ENCODE measurements at places on chromosomes 2 and 18. TPM values are rescaled to one million over a fixed set of nuclear protein-coding genes. Genes with fewer than 3 reads are reported as not detected.

Gene TSPYL6
- total RNA-seq = not detected

GRCh38 chr2:38323623-38324022 is 53.5 kb downstream of the ATL2 start:
- no peaks in the 10 kb centered on the region for H3K27me3 ChIP-seq
- no peak for DNase-seq
- H3K4me1 ChIP-seq = peaks cover 18% of the 10 kb centered on the region
- peaks cover 4% of the 10 kb centered on the region for H3K36me3 ChIP-seq
- no peak overlapping the region for H3K4me3 ChIP-seq

GRCh38 chr2:227513113-227513512 is 41.2 kb downstream of the AGFG1 start:
- no peak overlapping the region for H3K27ac ChIP-seq
- no peak for DNase-seq
- H3K4me1 ChIP-seq = peaks cover 80% of the 10 kb centered on the region

DNA sequence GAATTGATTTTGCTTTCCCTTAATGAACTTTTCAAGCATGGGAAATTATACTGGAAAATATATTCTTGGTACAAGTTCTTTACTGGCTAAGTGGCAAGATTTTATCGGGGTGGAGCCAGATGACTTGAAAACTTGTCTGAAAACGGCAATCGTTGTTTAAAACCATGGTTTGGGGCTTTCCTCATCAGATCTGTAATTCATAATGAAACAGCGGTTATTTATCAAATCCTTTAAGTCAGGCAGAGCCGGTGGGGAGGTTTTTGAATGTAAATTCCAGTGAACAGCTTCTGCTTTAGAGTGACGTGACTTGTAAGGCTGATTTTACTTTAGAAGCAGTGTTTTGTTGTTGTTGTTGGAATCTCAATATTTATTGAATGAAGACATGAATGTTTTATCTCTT is 2.6 kb downstream of the SEC11C start:
- no peak for DNase-seq
- H3K4me3 ChIP-seq = no peak overlapping the region
- H3K36me3 ChIP-seq = no peaks in the 10 kb centered on the region
- no peak overlapping the region for H3K27ac ChIP-seq
- H3K27me3 ChIP-seq = no peaks in the 10 kb centered on the region

DNA sequence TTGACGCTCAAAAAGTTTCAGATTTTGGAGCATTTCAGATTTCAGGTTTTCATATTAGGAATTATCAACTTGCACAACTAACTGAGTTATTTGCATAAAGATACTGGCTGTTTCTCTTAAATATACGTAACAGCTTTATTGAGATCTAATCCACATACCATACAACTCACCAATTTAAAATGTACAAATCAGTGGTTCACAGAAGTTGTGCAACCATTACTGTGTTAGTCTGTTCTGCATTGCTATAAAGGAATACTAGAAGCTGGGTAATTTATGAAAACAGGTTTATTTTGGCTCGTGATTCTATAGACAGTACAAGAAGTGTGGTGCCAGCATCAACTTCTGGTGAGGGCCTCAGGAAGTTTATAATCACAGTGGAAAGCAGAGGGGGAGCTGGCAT is 8.2 kb downstream of the ATIC start:
- H3K4me3 ChIP-seq = no peak overlapping the region
- no peak overlapping the region for H3K27ac ChIP-seq
- no peaks in the 10 kb centered on the region for H3K4me1 ChIP-seq
- no peaks in the 10 kb centered on the region for H3K36me3 ChIP-seq
- H3K27me3 ChIP-seq = no peaks in the 10 kb centered on the region

DNA sequence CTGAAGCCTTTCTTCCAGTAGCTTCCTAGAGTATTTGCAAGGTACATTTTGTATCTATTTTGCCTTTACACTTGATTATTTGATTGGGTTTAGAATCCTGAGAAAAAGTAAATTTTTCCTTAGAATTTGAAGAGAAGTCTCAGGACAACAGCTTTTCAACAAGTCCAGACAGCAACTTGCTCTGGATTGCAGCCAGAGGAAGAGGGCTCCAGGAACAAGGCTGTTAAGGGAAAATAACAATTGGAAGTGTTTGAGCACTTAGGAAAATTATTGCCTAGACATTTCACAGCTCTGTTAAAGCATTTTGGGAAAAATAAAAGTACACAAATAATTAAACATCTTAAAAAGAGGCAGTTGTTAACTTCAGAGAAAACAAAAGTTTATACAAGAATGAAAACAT is 58.3 kb upstream of the RAPGEF4 start:
- H3K27me3 ChIP-seq = no peaks in the 10 kb centered on the region
- no peaks in the 10 kb centered on the region for H3K4me1 ChIP-seq
- H3K27ac ChIP-seq = no peak overlapping the region
- DNase-seq = no peak

DNA sequence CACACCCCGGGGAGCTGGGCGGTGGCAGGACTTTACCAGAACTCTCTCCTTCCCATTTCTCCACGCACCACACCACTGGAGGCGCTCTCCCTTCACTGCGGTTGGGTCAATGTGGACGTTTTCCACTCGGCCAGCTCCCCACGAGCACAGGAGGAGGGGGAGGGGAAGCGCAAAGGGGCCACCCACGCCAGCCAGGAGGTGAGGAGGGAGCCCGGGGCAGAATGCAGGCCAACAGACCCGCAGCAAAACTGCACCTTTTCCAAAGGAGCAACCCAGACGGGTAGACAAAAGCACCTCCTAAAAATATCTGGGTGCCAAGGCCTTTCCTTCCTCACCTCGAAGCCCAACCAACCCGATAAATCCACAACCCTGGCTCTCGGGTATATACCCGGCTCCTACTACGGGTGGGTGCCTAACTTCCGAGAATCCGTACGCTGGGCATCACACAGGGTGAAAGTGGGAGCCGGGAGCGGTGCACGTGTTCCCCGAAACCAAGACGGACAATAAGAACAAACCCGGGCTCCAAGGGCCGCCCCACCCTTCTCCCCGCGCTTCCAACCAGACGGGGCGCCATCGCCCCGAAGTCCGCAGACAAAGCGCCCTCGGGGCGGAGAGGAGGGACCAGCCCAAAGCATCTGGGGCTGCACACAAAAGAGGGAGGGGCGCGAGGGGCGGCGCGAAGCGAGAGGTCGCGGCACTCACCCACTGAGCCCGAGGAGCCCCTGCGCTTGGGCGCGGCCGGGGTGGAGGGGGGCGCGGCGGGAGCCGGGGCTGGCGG is 1.0 kb downstream of the RTN4 start:
- peak overlapping the region; percentile 83 for H3K4me3 ChIP-seq
- H3K27ac ChIP-seq = peak overlapping the region; percentile 90
- no peaks in the 10 kb centered on the region for H3K27me3 ChIP-seq
- DNase-seq = peak; percentile 89

DNA sequence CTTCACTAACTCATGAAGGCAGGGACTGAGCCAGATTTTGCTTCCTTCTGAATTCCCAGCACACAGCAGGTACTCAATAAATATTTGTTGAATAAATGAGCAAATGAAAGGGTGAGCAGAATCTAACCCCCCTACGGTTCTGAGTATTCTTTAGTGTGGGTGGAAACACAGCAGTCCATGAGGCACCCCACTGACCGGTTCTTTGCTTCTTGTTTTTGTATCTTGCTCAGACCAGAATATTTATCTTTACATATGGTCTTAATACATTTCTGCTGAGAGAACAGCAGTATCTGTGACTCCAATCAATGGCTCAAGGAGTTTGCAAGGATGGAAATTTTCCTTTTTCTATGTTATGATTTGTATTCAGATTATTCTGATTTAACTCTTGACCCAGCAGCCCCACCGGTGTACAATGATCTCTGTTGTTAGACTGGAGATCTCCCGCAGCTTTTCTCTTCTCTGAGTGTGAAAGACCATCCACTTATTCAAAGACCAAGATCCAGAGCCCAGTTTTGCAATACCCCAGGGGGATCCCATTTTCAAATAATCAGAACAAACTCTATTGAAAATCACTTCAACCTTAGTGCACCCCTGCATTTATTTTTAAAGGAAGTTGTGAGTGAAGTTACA is 506.5 kb upstream of the TNP1 start:
- peaks cover 10% of the 10 kb centered on the region for H3K4me1 ChIP-seq
- no peaks in the 10 kb centered on the region for H3K27me3 ChIP-seq
- no peaks in the 10 kb centered on the region for H3K36me3 ChIP-seq

DNA sequence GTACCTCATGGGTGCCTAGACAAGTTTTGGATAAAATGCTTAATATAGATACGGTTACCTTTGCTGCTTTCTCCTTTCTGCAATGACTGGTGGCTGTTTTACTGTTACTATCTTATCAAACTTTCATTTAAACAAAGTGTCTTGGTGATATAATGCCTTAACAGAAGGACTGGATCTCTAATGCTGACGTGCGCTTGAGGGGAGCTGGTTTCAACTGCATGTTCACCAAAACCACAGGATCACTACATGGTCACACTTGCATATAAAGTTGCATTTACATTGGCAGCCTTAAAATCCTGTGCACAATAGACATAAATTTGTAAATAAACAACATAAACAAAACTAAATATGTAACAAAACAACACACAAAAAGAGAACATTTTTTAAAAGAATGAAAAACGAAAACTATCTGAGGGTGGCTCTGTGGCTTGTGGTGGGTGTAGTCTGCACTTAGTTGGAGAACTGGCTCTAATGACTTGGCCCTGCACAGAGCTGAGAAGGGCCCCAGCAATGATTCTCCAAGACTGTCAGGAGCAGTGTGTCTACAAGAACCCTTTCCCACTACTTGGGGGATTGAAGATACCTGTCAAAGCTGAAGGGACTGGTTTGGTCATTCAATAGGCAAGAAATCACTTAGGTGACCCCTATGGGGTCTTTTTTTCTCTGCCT is 135.5 kb downstream of the UXS1 start:
- H3K4me3 ChIP-seq = no peak overlapping the region
- H3K27ac ChIP-seq = no peak overlapping the region
- no peak for DNase-seq
- peaks cover under 1% of the 10 kb centered on the region for H3K4me1 ChIP-seq

DNA sequence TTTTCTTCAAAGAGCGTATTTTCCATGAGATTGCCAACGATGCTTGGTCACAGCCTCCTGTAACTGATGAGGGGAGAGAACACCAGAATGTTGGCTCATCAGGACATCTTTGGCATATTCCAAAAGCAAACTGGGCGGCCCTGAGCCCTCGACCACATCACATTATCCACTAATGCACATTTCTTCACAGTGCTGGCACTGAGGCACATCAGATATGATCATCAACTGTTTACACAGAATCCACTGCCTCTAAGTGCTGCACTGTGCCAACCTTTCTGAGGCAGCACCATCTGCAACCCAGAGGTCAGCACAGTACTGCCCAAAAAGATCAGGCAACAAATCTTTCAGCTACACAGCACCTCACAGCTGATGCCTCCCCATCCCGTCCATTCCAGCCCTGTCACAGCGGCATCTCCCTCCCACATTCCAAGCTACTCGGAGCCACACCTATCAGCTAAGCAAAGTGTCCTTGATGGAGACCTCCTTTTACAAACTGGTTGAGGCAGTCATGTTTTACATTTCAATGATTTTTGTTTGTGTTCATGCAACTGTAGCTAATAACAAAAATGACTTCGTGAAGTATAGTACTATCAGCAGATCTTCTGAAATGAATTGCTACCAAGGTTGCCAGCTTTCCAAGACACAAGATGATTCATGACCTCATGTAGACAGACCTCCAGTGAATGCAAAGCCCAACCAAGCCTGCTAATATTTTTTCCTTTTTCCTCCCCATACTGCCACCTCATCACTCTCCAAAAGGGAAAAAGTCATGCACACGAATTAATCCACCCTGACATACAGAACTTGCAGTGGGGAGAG is 32.3 kb downstream of the MYO5B start:
- DNase-seq = no peak
- H3K4me1 ChIP-seq = no peaks in the 10 kb centered on the region
- H3K36me3 ChIP-seq = no peaks in the 10 kb centered on the region
- no peak overlapping the region for H3K4me3 ChIP-seq
- H3K27me3 ChIP-seq = no peaks in the 10 kb centered on the region

DNA sequence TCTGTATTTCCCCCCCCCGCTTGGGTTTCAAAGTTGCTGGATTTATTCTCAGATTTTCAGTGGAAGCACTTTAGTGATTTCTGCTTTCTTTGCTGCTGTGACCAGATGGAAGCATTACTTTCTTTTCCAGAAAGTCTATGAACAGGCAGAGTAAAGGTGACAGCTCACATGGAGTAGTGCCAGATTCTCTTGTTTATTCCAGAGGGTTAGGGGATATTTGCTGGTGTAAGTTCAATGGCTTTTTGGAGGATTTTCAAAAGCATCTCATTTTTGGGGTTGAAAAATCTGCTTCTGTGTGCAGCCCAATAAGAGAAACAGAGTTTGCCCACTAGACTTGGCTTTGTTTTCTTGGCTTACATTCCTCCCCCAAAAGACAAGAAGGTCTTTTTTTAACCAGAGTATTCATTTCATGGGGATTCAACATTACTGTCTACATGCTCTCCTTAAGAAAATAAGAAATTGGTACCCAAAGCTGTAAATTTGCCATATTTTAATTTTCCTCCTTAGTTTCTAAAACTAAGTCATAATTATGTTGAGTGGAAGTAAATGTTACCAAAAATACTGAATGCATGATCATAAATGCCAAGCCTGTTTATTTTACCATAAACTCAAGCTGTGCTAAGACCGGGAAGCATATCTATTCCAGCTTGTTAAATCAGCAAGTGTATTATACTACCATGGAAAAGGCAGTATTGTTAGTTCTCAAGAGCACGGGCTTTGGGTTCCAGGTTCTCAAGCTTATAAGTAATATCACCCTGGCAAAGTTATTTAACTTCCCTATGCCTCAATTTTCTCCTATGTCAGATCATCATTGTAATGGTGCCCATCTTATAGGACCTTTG is 557.2 kb downstream of the CPS1 start:
- DNase-seq = no peak
- H3K27ac ChIP-seq = no peak overlapping the region
- H3K36me3 ChIP-seq = no peaks in the 10 kb centered on the region
- no peaks in the 10 kb centered on the region for H3K27me3 ChIP-seq
- no peaks in the 10 kb centered on the region for H3K4me1 ChIP-seq

DNA sequence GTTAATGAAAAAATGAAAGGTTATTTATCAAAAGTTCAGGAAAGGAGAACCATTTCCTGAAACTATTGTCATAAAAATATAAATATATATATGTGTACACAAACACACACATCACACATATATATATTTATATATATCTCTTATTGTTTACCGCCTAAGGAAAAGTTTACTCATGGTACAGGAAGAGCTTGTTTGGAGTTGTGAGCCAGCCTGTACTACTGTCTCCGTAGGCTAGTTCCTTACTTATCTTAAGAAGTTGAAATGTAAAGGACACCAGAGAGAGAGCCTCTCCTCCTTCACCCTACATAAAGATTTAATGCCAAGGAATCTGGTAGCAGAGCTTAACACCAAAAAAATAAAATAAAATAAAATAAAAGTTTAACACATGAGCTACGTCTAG is 19.6 kb downstream of the DSC1 start:
- no peaks in the 10 kb centered on the region for H3K27me3 ChIP-seq
- H3K36me3 ChIP-seq = no peaks in the 10 kb centered on the region
- no peak overlapping the region for H3K4me3 ChIP-seq
- H3K4me1 ChIP-seq = no peaks in the 10 kb centered on the region

GRCh38 chr18:8614875-8615274 is 5.6 kb downstream of the RAB12 start:
- H3K27me3 ChIP-seq = no peaks in the 10 kb centered on the region
- no peak for DNase-seq
- H3K27ac ChIP-seq = peak overlapping the region; percentile 73
- H3K36me3 ChIP-seq = peaks cover 4% of the 10 kb centered on the region
- peaks cover 60% of the 10 kb centered on the region for H3K4me1 ChIP-seq

- no peak overlapping the region for H3K27ac ChIP-seq
- H3K4me3 ChIP-seq = no peak overlapping the region
- no peaks in the 10 kb centered on the region for H3K4me1 ChIP-seq
- peaks cover 3% of the 10 kb centered on the region for H3K27me3 ChIP-seq
- H3K36me3 ChIP-seq = no peaks in the 10 kb centered on the region
These were observed 188.5 kb upstream of the CELF4 start for GRCh38 chr18:37754141-37754540.

All from psoas muscle (tissue), 8 donors.